CD4-positive, alpha-beta T cell (primary cell): ENCODE measurements at places on chromosomes 6 and 20. TPM values are rescaled to one million over a fixed set of nuclear protein-coding genes. Genes with fewer than 3 reads are reported as not detected.

The QKI gene
- 60.7 TPM for total RNA-seq

The C6orf120 gene
- 19.7 TPM for total RNA-seq

The ADGRF4 gene
- not detected for total RNA-seq

GRCh38 chr20:57094252-57094891 lies 172.1 kb downstream of the BMP7 start:
- H3K27ac ChIP-seq = no peak overlapping the region
- H3K4me1 ChIP-seq = peaks cover 8% of the 10 kb centered on the region
- DNase-seq = no peak
- no peaks in the 10 kb centered on the region for H3K36me3 ChIP-seq
- H3K4me3 ChIP-seq = no peak overlapping the region
- H3K27me3 ChIP-seq = peaks cover 3% of the 10 kb centered on the region

DNA sequence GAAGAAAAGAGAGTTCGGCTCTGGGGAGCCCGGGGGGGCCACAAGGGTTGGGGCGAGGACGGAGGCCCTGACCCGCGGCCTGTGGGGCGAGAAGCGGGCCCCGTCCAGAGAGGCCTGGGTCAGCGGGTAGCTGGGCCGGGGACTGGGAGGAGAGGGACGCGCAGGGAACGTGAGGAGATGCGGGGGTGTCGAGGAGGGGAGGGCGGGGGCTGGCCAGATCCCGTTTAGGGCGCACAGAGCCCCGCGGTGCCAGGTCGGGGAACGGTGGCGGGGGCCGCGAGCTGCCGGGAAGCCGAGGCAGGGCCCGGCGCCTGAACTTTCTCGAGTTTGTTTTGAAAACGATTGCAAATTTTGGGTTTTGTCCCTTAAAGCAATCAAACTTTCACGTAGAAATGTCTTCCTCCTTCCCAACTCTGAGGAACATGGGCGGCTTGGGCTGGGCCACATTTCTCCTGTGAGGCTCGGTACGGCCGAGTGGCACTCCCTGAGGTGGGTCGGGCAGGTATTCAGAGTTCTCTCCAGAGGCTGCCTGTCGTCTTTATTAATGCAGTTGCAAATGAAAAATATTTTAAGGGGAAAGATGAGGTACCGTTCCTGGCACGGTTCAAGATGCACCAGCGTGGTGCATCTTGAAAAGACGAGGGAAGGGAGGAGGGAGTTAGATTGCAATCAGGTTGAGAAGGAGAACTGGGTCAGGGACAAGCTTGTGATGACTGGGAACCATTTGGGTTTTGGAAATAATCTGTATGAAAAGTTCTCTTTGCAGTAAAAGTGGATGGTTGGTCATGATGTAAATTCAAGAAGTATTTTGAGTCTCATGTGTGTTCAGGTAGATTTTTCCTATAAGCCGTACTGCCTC lies 972 bp downstream of the RNF8 start:
- no peaks in the 10 kb centered on the region for H3K27me3 ChIP-seq
- peaks cover 14% of the 10 kb centered on the region for H3K4me1 ChIP-seq
- no peak overlapping the region for H3K27ac ChIP-seq
- no peaks in the 10 kb centered on the region for H3K36me3 ChIP-seq
- peak overlapping the region; percentile 98 for H3K4me3 ChIP-seq

DNA sequence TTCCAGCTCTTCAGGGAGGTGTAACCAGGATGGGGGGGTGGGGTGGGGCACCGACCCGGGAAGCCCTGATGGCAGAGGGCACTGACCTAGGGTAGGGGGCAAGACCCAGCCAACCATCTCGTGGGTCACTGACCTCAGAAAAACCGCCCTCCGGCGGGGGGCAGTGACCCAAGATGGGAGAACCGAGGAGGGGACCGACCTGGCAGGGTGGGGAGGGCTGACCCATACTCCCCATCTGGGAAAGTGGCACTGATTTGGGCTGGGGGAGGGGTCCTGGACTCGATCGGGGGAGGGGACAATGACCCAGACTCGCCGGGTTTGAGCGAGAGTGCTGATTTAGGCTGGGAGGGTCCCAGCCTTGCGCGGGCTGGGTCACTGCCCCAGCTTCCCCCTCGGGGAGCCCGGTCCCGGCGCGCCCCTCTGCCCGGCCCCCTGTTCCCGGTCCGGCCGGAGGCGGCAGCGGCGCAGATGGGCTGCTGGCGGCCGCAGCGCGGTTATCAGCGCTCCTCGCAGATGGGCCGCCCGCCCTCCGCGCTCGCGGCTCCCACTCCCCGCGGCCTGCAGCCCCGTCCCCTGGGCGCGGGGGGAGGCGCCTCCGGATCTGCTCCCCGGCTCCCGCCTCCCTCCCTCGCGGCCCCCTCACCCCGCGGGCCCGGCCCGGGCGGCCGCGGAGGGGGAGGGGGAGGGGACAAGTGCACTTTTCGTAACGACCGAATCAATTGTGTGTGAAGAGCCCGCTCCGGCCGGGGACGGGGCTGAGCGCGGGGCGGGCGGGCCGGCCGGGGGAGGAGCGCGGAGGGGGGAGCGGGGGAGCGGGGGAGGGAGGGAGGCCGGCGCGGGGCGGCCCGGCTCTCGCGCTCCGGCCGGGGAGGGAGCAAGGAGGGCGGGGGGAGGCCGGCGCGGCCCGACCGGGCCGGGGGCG lies 2.2 kb downstream of the NOL4L start:
- DNase-seq = no peak
- H3K4me3 ChIP-seq = peak overlapping the region; percentile 42
- peaks cover 61% of the 10 kb centered on the region for H3K4me1 ChIP-seq
- no peaks in the 10 kb centered on the region for H3K27me3 ChIP-seq
- H3K36me3 ChIP-seq = no peaks in the 10 kb centered on the region
- H3K27ac ChIP-seq = peak overlapping the region; percentile 41

DNA sequence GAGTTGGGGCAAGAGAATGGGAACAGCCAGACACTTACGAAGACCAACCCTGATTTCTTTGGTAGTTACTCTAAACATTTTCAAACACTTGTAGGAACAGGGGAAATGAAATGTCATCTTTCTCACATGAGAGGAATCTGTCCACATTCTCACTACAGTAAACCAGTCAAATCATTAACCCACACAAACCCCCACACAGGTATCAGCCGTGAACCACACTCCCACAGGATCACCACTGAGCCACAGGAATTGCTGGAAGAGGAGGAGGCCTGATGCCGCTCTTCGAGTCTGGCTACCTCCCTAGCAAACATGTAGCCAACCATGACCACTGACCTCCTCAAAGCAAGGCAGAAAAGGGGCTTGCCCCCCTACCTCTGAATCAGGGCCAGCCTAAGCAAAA lies 6.9 kb upstream of the RSPO3 start:
- no peaks in the 10 kb centered on the region for H3K36me3 ChIP-seq
- peaks cover 9% of the 10 kb centered on the region for H3K27me3 ChIP-seq
- no peaks in the 10 kb centered on the region for H3K4me1 ChIP-seq
- H3K27ac ChIP-seq = no peak overlapping the region
- no peak for DNase-seq

DNA sequence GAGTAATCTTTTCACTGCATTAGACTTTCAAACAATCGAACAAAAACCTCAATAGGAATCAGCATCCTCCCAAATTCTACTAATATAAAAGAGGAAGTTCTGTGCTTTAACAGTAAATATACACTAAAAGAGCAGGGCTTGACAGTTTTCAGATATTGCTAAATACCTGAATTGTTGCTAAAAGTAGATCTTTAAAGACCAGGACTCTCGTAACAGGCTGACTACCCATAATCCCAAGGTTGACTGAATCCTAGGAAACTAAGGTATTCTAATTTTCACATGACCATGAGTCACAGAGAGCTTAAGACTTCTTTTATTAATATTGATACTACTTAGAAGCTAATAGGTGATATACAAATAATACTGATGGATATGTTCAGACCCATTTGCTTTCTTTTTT lies 10.1 kb downstream of the CD164 start:
- no peaks in the 10 kb centered on the region for H3K27me3 ChIP-seq
- H3K36me3 ChIP-seq = peaks cover 95% of the 10 kb centered on the region
- H3K27ac ChIP-seq = no peak overlapping the region

DNA sequence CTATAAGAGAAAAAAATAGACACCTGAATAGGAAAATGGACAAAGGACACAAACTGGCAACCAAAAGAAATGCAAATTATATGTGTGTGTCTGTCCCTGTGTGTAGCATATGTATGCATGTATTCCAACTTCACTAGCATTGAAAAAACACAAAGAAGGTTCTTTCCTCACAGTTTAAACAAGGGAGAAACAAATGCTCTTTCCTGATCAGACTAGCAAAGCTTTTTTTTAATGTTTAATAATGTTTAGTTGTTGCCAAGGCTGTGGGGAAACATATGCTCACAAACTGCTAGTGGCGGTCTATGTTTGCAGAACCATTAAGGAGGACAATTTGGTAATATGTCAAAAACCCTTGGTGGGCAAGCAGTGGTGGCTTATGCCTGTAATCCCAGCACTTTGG lies 22.4 kb downstream of the SMLR1 start:
- no peak overlapping the region for H3K27ac ChIP-seq
- DNase-seq = no peak
- no peak overlapping the region for H3K4me3 ChIP-seq
- no peaks in the 10 kb centered on the region for H3K27me3 ChIP-seq
- H3K36me3 ChIP-seq = no peaks in the 10 kb centered on the region
- H3K4me1 ChIP-seq = peaks cover 4% of the 10 kb centered on the region

DNA sequence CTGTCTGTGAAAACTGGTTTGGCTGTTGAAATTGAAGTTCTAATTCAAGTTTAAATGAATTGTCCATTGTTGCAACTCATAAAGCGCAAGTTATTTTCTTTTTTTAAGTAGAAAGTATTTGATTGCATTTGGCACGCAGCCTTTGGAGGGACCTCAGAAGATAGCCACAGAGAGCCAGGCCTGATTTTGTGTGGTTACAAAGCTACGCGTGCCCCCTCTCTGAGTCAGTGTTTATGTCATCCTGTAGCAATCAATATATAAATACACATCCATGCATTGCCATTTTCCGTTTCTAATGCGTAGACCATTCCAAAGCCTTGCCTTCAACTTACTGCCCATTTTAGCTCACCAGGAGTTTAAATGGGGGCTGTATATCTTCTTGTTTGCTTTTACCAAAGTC lies 173.2 kb downstream of the TMEM242 start:
- peaks cover 34% of the 10 kb centered on the region for H3K36me3 ChIP-seq
- DNase-seq = no peak
- H3K4me1 ChIP-seq = peaks cover 5% of the 10 kb centered on the region
- H3K4me3 ChIP-seq = no peak overlapping the region

- H3K36me3 ChIP-seq = no peaks in the 10 kb centered on the region
- no peak overlapping the region for H3K27ac ChIP-seq
- no peak overlapping the region for H3K4me3 ChIP-seq
- H3K4me1 ChIP-seq = no peaks in the 10 kb centered on the region
Measured at GRCh38 chr6:71279321-71279720, 9.3 kb upstream of the OGFRL1 start.

GRCh38 chr20:50727792-50728485 lies 3.4 kb upstream of the PARD6B start:
- DNase-seq = no peak
- no peak overlapping the region for H3K27ac ChIP-seq

DNA sequence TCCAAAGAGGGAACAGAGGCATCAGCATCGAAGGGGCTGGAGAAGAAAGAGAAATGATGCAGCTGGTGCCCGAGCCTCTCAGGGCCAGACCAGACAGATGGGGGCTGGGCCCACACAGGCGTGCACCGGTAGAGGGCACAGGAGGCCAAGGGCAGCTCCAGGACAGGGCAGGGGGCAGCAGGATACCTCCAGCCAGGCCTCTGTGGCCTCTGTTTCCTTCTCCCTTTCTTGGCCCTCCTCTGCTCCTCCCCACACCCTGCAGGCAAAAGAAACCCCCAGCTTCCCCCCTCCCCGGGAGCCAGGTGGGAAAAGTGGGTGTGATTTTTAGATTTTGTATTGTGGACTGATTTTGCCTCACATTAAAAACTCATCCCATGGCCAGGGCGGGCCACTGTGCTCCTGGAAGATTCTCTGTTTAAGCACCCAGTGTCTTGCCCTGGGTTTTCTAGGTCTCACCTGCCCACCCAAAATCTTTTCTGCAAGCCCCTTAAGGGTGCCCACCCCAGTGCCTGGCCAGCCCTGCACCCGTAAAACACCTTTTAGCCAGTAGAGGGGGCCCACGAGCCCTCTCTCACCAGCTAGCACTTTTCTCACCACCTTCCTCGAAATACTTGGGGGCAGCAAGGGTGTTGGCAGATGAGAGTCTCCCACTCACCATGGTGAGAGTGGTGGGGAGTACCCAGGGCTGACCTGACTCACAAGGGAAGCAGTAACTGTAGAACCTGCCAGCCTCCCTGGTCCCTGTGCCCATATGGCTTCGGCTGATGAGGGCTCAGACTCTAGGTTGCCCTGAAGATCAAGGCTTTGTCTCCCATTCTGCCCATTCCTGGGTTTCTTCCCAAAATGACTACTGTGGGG lies 35.7 kb upstream of the ID1 start:
- peak; percentile 68 for DNase-seq
- peaks cover 27% of the 10 kb centered on the region for H3K36me3 ChIP-seq
- H3K4me1 ChIP-seq = peaks cover 32% of the 10 kb centered on the region
- no peaks in the 10 kb centered on the region for H3K27me3 ChIP-seq
- H3K27ac ChIP-seq = no peak overlapping the region

GRCh38 chr6:21005816-21006570 lies 471.7 kb downstream of the CDKAL1 start:
- no peak for DNase-seq
- H3K36me3 ChIP-seq = peaks cover 2% of the 10 kb centered on the region
- no peak overlapping the region for H3K27ac ChIP-seq
- H3K4me1 ChIP-seq = no peaks in the 10 kb centered on the region

- no peaks in the 10 kb centered on the region for H3K4me1 ChIP-seq
- peaks cover 3% of the 10 kb centered on the region for H3K36me3 ChIP-seq
- H3K4me3 ChIP-seq = no peak overlapping the region
Measured at GRCh38 chr20:18717062-18717461, 96.5 kb upstream of the SCP2D1 start.

- no peak for DNase-seq
- no peak overlapping the region for H3K27ac ChIP-seq
Measured at GRCh38 chr20:34251619-34252018, 10.4 kb downstream of the ASIP start.

DNA sequence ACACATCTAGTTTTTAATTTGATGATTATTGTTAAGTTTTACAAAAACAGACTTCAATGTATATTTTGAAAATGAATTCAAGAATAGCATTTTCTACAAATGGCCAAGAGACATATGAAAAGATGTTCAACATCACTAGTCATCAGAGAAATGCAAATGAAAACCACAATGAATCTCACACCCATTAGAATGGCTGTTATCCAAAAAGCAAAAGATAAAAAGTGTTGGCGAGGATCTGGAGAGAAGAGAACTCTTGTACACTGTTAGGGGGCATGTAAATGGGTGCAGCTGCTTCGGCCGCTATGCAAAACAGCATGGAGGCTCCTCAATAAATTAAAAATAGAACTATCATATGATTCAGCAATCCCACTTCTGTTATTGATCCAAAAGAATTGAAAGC lies 185.8 kb upstream of the CCN2 start:
- no peaks in the 10 kb centered on the region for H3K36me3 ChIP-seq
- no peak for DNase-seq
- no peaks in the 10 kb centered on the region for H3K4me1 ChIP-seq
- no peak overlapping the region for H3K27ac ChIP-seq
